Chondrocyte (in vitro differentiated cells): ENCODE measurements at places on chromosomes 1 and 21. TPM values are rescaled to one million over a fixed set of nuclear protein-coding genes. Genes with fewer than 3 reads are reported as not detected.

The DIRAS3 gene
- total RNA-seq: 0.30 to 0.62 TPM (median 0.36 TPM) in 3 replicates

The GFI1 gene
- total RNA-seq: 0.15 TPM in 1 of 3 replicates, not detected in the others

The RAB42 gene
- total RNA-seq: 1.3 to 2.6 TPM (median 2.3 TPM) in 3 replicates

The PROX1 gene
- total RNA-seq: 0.28 to 0.36 TPM (median 0.32 TPM) in 3 replicates

DNA sequence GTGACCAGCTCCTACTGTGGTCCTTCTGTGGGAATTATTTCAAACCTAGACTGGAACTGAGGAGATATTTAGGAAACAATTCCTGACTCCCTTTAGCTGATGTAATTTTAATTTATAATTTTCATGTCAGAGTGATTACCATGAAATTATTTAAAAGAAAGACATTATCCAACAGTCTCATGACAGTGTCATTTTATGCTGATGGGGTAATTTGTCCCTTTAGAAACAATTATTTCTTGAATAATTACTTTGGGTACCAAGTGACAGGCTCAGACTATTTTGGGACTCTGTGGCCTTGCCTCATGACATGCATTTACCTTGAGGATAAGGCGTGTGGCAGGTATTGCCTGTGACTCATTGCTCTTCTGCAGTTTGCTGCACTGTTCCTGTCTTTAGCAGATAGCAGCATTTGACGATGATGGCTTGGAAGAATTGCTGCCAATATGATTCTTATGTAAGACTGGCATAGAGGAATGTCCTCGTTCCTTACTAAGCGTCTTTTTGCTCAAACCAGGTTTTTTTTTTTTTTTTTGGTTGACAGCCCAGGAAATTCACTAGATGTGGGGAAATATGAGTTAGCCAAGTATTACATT is 206.0 kb upstream of the HMCN1 start:
- no peak for DNase-seq

- DNase-seq: no peak
These were observed 1.8 kb upstream of the FCRL6 start for GRCh38 chr1:159800177-159800930.

DNA sequence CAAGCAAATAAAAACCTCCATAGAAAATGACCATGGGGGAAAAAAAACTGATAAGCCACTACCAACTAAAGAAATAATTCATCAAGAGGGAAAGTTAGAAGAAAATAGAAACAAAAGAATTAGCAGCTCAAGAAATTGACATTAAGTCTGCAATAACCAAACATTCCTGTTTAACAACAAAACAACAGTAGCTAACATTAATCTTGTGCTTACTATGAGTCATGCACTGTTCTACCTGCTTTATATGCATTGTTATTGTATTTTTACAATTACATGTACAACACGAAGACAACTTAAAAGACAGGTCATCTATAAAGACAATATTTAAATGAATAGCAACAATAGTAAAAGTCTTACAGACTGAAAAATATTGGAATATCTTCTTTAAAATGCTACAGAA is 34.4 kb upstream of the LRRC7 start:
- no peak for DNase-seq

GRCh38 chr1:53244141-53244540 is 5.8 kb upstream of the MAGOH start:
- no peak for DNase-seq

DNA sequence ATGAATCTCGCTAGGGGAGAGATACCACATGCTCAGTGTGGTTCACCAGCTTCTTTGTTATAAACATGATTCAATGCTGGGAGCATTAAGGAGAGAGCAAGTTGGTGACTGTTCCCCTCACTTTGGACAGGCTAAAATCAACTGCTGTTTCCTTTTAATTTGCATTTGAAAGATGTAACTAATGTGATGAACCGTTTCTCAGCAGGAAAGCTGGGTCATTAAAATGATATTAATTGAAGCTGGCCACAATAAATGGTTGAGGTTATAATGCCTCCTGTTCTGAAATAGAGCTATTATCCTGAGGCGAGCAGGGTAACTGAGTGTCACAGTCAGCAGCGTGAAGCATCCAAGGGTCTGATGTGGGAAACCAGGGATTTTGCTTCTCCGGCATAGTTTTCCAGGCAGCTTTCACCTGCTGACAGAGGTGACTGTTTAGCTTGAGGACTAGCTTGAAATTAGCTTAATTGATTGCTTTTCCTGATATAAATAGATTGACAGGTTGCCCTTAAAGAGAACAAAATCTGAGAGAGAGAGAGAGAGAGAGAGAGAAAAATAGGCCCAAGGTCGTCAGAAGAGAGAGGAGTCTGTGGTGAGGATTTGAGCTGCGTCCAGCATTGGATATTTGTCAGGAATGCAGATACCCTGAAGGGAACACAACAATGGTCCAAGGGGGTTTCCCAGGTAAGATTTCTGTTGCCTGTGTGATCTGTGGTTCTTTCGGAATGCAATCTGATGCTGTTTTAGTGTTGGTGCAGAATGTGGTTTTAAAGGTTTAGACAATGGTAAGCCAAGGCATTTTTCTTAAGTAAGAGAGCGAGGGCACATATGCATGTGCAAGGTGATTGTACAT is 209.7 kb downstream of the PATJ start:
- no peak for DNase-seq

GRCh38 chr1:211135342-211135950 is 1.5 kb upstream of the KCNH1 start:
- DNase-seq: no peak

DNA sequence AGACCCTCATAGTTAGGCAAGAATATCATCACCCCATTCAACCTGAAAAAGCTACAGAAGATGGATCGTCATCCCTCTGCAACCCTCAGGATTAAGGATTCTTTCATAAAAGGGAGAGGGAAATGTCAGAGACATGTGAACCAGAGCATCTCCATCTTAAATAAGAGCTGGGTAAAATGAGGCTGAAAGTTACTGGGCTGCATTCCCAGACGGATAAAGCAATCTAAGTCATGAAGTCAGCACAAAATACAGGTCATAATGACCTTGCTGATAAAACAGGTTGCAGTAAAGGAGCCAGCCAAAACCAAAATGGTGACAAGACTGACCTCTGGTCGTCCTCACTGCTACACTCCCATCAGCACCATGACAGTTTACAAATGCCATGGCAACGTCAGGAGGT is 22.6 kb downstream of the PRDX6 start:
- DNase-seq: no peak

GRCh38 chr1:228377664-228378089 is 29.0 kb downstream of the TRIM11 start:
- DNase-seq: no peak

- no peak for DNase-seq
These were observed 33.9 kb downstream of the ETS2 start for GRCh38 chr21:38839328-38840286.

DNA sequence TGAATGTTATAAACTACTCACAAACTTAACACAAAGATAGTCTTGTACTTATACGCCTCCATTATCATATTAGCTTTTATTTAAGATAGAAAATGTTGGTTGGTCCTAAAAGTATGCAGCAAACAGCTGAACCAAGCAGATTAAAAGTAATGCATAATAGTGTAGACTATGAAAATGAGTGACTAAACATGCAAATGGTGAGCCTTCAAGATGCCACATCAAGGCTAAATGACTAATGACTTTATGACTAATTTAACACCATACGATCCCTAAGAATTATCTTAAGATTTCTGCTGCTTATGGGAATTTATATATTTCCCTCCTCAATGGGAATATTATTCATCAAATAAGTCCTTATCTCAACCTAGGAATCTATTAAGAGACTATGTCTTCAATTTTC is 4.6 kb downstream of the GPATCH2 start:
- no peak for DNase-seq

GRCh38 chr21:17488620-17489019 is 24.2 kb upstream of the CXADR start:
- no peak for DNase-seq

DNA sequence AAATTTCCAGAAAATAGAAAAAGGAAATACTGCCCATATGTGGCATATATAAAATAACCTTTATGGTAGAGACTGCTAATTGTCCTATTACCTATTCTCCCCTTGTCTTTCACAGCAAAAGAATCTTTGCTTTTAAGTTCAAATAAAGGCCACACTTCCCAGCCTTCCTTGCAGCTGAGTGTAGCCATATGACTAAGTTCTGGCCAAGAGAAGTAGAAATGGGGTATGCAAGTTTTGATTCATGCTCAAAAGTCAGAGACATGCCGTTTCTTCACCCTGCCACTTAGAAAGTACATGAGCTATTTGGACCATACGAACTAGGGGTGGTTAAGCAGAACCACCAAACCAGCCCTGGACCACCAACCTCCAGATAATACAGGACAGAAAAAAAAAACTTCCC is 18.3 kb upstream of the S100A2 start:
- no peak for DNase-seq

DNA sequence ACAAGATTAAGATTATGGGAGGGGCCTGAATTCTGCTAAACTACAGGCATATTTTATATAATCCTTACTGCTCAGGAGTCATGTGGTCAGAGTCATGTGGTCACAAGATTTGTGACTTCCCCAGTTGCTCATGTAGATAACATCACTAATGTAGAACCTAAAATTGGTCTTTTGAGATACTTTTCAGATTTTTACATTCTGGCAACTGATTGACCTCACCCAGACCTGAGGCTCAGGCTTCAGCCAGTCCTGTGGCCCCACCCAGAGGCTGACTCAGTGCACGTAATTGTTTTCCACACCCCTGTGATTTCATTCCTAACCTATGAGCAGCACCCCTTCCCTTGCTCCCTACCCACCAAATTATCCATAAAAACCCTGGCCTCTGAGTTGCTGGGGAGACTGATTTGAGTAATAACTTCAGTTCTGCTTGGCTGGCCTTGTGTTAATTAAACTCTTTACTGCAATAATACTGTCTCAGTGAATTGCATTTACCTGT is 41.7 kb upstream of the ZNF326 start:
- no peak for DNase-seq

GRCh38 chr1:8427493-8427892 is 109.6 kb downstream of the SLC45A1 start:
- no peak for DNase-seq

DNA sequence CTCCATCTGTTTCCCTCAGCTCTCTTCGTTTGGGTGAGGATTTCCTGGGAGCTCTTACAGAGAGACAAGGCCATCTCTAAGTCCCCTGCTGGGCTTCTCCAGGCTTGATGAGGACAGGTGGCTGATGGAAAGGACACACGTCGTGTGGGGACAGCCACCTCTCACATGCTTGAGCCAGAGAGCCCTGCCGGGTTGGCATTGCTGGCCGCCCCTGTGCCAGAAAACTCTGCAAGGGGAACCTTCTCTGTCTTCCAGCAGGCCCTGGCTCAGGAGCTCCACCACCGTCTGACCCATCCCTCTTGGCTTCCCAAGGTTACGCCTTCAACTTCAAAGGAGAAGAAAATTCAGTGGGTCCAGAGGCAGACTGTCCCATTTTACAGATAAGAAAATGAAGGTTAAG is 82.8 kb downstream of the CASZ1 start:
- no peak for DNase-seq
